B cell (primary cell): ENCODE measurements at places on chromosomes 2 and 18. TPM values are rescaled to one million over a fixed set of nuclear protein-coding genes. Genes with fewer than 3 reads are reported as not detected.

The CCT4 gene
- polyA plus RNA-seq: 31.2 and 32.8 TPM in 2 replicates

The GREB1 gene
- polyA plus RNA-seq: 0.04 and 0.07 TPM in 2 replicates

The DAPL1 gene
- not detected in 2 replicates for polyA plus RNA-seq

The CHRNG gene
- polyA plus RNA-seq: not detected in 2 replicates

The SLC9A2 gene
- not detected in 2 replicates for polyA plus RNA-seq

The CYBRD1 gene
- polyA plus RNA-seq: 0.07 and 0.27 TPM in 2 replicates

The PRSS56 gene
- not detected in 2 replicates for polyA plus RNA-seq

The PAX8 gene
- polyA plus RNA-seq: 0.45 TPM in 2 replicates

The EIPR1 gene
- 32.2 and 37.0 TPM in 2 replicates for polyA plus RNA-seq

The WDR12 gene
- polyA plus RNA-seq: 7.1 and 7.3 TPM in 2 replicates

The CPSF3 gene
- 13.0 and 18.2 TPM in 2 replicates for polyA plus RNA-seq

The PRKCE gene
- 23.6 and 23.7 TPM in 2 replicates for polyA plus RNA-seq

DNA sequence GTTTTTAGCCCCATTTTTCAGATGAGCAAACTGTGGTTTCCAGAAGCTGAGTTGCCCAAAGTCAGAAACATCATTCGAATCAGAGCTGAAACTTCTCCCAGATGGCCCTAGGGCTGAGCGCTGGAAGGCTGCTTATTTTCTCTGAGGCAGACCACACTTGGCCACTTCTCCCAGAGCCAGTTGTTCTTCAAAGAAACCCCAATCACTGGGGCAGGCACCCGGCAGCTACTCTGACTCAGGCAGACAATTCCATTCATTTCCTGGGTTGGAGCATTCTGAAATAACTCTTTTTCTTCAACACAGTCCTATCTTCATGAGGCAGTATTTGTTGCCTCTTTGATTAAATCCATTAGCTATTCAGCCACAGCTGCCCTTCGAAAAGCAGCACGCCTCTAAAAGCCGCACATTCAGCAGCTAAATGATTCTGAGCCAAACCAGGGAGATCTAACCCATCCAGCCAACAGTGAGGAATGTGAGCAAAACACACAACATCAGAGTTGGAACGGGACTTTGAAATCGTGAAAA lies 40.9 kb downstream of the LRATD1 start:
- H3K4me3 ChIP-seq: no peak overlapping the region
- H3K4me1 ChIP-seq: no peaks in the 10 kb centered on the region
- no peaks in the 10 kb centered on the region for H3K36me3 ChIP-seq
- H3K27ac ChIP-seq: no peak overlapping the region
- DNase-seq: no peak

- no peaks in the 10 kb centered on the region for H3K4me1 ChIP-seq
- no peak overlapping the region for H3K27ac ChIP-seq
- no peak overlapping the region for H3K4me3 ChIP-seq
- no peaks in the 10 kb centered on the region for H3K27me3 ChIP-seq
- H3K36me3 ChIP-seq: no peaks in the 10 kb centered on the region
Measured at GRCh38 chr18:6207116-6207515, 207.6 kb downstream of the L3MBTL4 start.

GRCh38 chr18:48562075-48562474 lies 23.2 kb downstream of the CTIF start:
- no peaks in the 10 kb centered on the region for H3K4me1 ChIP-seq
- H3K36me3 ChIP-seq: no peaks in the 10 kb centered on the region
- no peaks in the 10 kb centered on the region for H3K27me3 ChIP-seq
- H3K27ac ChIP-seq: no peak overlapping the region

- no peak overlapping the region for H3K27ac ChIP-seq
- no peak overlapping the region for H3K4me3 ChIP-seq
- H3K36me3 ChIP-seq: no peaks in the 10 kb centered on the region
- H3K27me3 ChIP-seq: no peaks in the 10 kb centered on the region
Measured at GRCh38 chr2:3262437-3263388, 114.9 kb downstream of the EIPR1 start.

GRCh38 chr2:78984386-78984785 lies 41.1 kb upstream of the REG3G start:
- no peaks in the 10 kb centered on the region for H3K27me3 ChIP-seq
- no peak overlapping the region for H3K27ac ChIP-seq
- H3K4me3 ChIP-seq: no peak overlapping the region
- no peaks in the 10 kb centered on the region for H3K4me1 ChIP-seq

- H3K27me3 ChIP-seq: no peaks in the 10 kb centered on the region
- H3K27ac ChIP-seq: no peak overlapping the region
- no peaks in the 10 kb centered on the region for H3K4me1 ChIP-seq
- H3K36me3 ChIP-seq: no peaks in the 10 kb centered on the region
- no peak overlapping the region for H3K4me3 ChIP-seq
Measured at GRCh38 chr2:119290859-119291587, 67.4 kb downstream of the STEAP3 start.

DNA sequence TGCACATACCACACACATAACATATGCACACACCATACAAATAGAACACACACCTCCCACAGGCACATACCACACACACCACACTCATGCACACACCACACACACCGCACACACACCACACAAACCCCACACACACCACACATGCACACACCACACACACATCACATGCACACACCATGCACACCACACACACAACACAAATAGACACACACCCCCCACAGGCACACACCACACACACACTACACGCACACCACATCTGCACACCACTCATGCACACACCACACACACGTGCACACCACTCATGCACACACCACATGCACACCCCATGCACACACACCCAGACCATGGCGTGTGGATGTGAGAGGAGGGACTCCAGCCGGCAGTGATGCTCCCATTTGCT lies 161.7 kb upstream of the TPO start:
- H3K27ac ChIP-seq: no peak overlapping the region
- no peak overlapping the region for H3K4me3 ChIP-seq
- no peak for DNase-seq
- H3K27me3 ChIP-seq: no peaks in the 10 kb centered on the region

GRCh38 chr2:240229603-240230235 lies 89.3 kb upstream of the OTOS start:
- H3K4me3 ChIP-seq: no peak overlapping the region
- no peak for DNase-seq
- H3K27ac ChIP-seq: no peak overlapping the region
- H3K27me3 ChIP-seq: no peaks in the 10 kb centered on the region
- no peaks in the 10 kb centered on the region for H3K36me3 ChIP-seq

DNA sequence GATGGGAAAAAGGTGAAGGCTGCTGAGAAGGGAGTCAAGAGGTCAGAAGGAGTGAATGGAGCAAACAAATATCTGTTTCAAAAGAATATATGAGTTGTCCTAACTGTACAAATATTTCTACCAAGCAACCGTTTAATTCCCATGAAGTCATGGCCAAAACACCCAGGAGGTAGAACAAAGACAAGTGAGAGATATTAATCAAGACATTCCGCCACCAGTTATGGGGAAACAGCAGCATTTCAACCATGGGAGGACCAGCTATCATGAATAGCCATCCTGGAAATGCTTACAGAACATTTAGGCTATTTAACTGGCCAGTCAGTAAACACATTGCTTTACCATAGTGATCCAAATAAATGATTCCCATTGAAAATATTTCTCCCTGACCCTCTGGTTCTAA lies 396.3 kb downstream of the IRS1 start:
- DNase-seq: no peak
- H3K27ac ChIP-seq: no peak overlapping the region
- H3K4me3 ChIP-seq: no peak overlapping the region
- no peaks in the 10 kb centered on the region for H3K36me3 ChIP-seq
- H3K27me3 ChIP-seq: no peaks in the 10 kb centered on the region

GRCh38 chr2:160911258-160911657 lies 249.0 kb upstream of the TANK start:
- no peak overlapping the region for H3K27ac ChIP-seq
- no peaks in the 10 kb centered on the region for H3K4me1 ChIP-seq
- no peaks in the 10 kb centered on the region for H3K27me3 ChIP-seq
- no peaks in the 10 kb centered on the region for H3K36me3 ChIP-seq

- no peak overlapping the region for H3K27ac ChIP-seq
- no peaks in the 10 kb centered on the region for H3K36me3 ChIP-seq
- no peak overlapping the region for H3K4me3 ChIP-seq
- no peak for DNase-seq
- no peaks in the 10 kb centered on the region for H3K4me1 ChIP-seq
Measured at GRCh38 chr2:208501206-208501605, 94.6 kb downstream of the PTH2R start.

- no peak overlapping the region for H3K27ac ChIP-seq
- H3K4me1 ChIP-seq: peaks cover 5% of the 10 kb centered on the region
- H3K27me3 ChIP-seq: no peaks in the 10 kb centered on the region
Measured at GRCh38 chr2:211930331-211930730, 608.3 kb downstream of the ERBB4 start.

GRCh38 chr2:38533180-38533579 lies 69.5 kb downstream of the HNRNPLL start:
- peak overlapping the region; percentile 74 for H3K27ac ChIP-seq
- H3K4me1 ChIP-seq: peaks cover 39% of the 10 kb centered on the region
- H3K36me3 ChIP-seq: no peaks in the 10 kb centered on the region
- peaks cover 7% of the 10 kb centered on the region for H3K27me3 ChIP-seq

- no peak overlapping the region for H3K4me3 ChIP-seq
- no peaks in the 10 kb centered on the region for H3K36me3 ChIP-seq
- no peak for DNase-seq
- H3K4me1 ChIP-seq: no peaks in the 10 kb centered on the region
- H3K27ac ChIP-seq: no peak overlapping the region
Measured at GRCh38 chr2:104945866-104946265, 92.0 kb downstream of the POU3F3 start.

DNA sequence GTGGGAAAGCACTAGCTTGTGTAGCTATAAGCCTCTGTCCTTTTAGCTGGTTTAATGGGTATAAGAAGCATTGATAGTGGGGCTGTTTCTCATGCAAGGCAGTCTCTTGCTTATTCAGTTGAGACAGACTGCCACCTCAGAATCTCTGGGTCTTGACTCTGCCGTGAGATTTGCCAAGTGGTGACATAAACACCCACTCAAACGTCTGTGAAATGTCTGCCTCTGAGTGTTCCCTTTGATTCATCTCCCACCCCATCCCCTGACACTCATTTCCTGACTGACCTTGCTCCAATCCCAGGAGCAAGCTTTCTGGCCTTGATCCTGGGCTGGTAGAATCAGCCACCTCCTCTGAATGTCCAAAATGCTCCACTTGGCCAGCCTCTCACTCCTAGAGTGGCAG lies 141.9 kb upstream of the RBMS1 start:
- no peaks in the 10 kb centered on the region for H3K4me1 ChIP-seq
- no peaks in the 10 kb centered on the region for H3K36me3 ChIP-seq
- DNase-seq: no peak
- H3K27ac ChIP-seq: no peak overlapping the region
- H3K4me3 ChIP-seq: no peak overlapping the region

GRCh38 chr2:152426801-152427200 lies 91.8 kb downstream of the FMNL2 start:
- DNase-seq: no peak
- H3K27ac ChIP-seq: no peak overlapping the region
- H3K4me1 ChIP-seq: no peaks in the 10 kb centered on the region
- H3K36me3 ChIP-seq: no peaks in the 10 kb centered on the region
- no peak overlapping the region for H3K4me3 ChIP-seq
- H3K27me3 ChIP-seq: no peaks in the 10 kb centered on the region

- H3K27me3 ChIP-seq: no peaks in the 10 kb centered on the region
- H3K4me1 ChIP-seq: no peaks in the 10 kb centered on the region
- H3K4me3 ChIP-seq: no peak overlapping the region
- no peak for DNase-seq
Measured at GRCh38 chr2:122145856-122146255, 390.4 kb downstream of the TSN start.

DNA sequence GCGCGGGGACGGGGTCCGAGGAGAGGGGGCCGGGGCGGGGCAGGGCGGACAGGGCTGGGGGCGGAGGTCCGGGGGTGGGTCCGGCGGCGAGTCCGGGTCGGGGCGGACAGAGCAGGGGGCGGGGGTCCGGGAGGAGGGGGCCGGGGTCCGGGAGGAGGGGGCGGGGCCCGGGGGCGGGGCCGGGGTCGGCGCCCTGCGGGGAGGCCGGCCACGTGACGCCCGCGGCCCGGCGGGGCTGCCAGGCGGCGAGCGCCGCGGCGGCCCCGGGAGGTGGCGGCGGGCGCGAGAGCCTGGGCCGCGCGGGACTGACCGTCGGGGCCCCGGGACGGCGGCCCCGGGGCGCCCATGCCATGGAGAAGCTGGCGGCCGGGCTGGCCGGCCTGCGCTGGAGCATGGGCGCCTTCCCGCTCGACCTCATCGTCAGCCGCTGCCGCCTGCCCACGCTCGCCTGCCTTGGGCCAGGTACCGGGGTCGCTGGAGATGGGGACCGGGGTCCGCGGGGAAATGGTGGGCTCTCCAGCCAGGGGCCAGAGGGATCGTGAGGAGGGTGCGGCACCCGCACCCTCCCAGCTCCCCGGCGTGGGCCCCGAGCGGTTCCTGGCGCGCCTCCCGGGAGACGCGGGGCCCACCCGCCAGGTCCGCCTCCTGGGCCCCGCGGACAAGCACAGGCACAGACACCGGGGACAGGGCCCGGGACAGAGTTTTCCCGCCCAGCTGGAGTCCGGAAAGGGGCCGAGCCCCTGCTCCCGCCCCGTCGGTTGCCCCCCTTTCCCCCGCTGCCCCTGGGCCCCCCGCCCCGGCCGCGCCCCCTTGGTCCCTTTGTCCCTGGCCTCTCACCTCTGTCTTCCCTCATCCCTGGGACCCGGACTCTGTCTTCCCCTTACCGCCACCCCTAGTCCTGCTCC lies at the start of gene GAREM2:
TSS of gene GAREM2 (plus strand) at position 218 of the 905 bp plus-strand sequence. CDS start at position 351, 133 bp downstream.
- peaks cover 52% of the 10 kb centered on the region for H3K27me3 ChIP-seq
- peak; percentile 42 for DNase-seq
- peaks cover 20% of the 10 kb centered on the region for H3K4me1 ChIP-seq
- H3K36me3 ChIP-seq: no peaks in the 10 kb centered on the region
- H3K4me3 ChIP-seq: peak within 1 kb of the TSS; percentile 63

DNA sequence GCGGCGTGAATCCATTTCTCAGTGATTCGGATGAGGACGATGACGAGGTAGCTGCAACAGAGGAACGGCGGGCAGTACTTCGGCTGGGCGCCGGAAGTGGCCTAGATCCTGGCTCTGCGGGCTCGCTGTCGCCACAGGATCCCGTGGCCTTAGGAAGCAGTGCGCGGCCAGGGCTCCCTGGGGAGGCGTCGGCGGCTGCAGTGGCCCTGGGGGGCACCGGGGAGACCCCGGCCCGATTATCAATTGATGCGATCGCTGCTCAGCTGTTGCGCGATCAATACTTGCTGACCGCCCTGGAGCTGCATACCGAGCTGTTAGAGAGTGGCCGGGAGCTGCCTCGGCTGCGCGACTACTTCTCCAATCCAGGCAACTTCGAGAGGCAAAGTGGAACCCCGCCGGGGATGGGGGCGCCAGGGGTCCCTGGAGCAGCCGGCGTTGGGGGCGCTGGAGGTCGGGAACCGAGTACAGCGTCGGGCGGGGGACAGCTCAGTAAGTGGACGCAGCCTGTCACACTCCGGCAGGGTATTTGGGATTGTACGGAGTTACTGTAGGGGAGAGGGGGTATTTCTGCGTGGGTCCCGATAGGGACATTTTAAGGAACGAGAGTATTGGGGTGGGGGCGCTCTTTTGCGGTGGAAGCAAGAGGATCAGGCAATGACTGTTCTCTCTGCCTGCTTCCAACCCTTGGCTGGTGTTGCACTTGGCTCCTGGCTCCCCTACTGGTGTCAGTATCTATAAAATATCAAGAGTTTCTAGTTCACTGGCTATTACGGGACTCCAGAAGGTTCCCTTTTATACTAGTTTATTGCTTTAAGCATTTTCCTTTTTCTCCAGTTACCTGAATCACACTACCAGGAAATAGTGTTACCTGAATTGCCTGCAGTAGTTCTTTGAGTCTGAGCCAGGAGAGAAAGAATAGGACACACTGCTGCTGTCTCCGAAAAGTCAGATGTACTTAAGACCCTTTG lies 772 bp downstream of the RELCH start:
- no peaks in the 10 kb centered on the region for H3K27me3 ChIP-seq
- peak; percentile 45 for DNase-seq
- H3K36me3 ChIP-seq: no peaks in the 10 kb centered on the region
- H3K4me3 ChIP-seq: peak overlapping the region; percentile 97
- H3K4me1 ChIP-seq: peaks cover 37% of the 10 kb centered on the region
